ENCODE measurements at places on chromosomes 2 and 18.
A peak's percentile ranks its signal among the peaks of the same experiment; 100 is the strongest.

DNA sequence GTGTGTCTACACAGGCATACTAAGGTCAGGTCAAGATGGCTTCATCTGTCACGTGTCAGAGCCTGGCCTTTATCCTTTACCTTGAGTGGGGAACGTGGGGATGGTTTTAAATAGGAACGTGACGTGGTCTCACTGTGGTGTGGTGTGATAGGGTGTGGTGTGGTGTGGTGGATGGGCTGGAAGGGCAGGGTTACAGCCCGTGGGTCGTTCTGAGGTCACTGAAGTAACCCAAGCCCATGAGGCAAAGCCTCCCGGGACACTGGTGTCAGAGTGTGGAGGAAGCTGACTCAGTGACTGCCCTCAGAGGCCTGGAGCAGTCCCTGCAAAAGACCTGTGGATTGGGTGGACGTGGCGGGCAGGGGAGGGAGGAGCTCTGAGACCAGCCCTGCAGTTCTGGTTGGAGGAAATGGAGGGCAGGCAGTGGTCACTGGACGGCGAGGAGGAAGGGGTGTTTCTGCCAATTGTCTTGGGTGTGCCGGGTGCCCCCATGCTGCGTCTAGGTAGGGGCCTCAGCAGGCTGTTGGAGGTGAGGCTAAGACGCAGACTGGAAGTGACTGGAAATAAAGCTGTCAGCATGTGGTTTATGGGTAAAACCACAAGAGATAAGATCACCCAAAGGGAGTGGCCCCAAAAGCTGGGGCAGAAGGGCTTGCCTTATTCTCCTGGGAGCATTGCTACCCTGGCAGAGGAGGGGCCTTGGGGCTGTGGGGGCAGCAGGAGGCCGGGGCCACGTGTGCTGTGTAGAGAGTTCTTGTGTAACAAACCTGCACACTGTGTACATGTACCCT lies 84.8 kb downstream of the SH3RF3 start:
- DNase-seq: no peak

- no peak for DNase-seq
Observed at GRCh38 chr2:161533218-161533617, 91.0 kb upstream of the SLC4A10 start.

- DNase-seq: no peak
Observed at GRCh38 chr2:55999790-56000189, 76.2 kb upstream of the EFEMP1 start.

- DNase-seq: no peak
Observed at GRCh38 chr2:74053959-74054715, 69.4 kb downstream of the TET3 start.

DNA sequence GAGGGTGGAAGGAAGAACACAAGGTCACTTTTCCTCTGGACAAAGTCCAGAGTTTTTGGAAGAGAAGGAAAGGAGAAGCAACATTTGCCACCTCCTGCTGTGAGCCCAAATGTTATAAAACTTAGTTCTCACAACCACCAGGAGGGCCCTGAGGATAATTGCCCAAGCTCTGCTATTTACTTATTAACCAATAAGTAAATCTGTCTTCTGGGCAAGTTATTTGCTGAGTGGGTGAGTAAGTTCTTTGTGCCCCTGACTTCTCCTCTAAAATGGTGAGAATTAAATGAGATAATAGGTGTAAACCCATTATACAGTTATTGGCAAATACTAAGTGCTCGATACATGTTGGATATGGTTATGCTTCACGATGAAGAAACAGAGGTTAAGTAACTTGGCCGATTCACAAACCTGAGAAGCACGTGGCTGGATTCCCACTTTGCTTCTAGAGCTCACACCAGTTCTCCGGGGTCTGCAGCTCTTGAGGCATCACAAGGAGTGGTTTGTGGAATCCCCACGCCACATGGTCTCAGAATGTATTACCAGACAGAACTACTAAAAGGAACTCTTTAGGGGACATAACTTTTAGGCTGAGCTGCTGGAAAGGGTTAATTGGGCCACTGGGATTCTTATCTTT lies 164.1 kb downstream of the MYCN start:
- no peak for DNase-seq

- no peak for DNase-seq
Observed at GRCh38 chr2:174122185-174122584, 126.1 kb downstream of the OLA1 start.

DNA sequence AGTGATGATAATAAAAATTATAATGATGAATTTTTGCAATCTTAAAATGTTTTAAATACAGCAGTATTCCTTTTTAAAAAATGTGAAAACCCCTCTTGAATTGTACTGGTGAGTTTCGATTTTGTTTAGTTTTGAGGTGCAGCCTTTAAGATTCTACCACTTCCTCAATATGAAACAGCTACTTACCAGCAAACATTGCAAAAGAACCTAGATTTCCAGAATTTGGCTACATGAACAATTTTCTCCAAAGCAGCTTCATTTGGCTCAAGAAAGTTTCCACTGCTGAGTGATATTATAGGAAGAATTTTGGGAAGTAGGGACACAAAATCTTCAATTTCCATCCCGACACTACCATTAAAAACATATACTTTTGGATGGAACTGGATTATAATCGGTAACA lies 12.0 kb downstream of the TCF4 start:
- no peak for DNase-seq

- DNase-seq: peak; percentile 49
Observed at GRCh38 chr2:66839551-66840320, 404.8 kb downstream of the MEIS1 start.

- no peak for DNase-seq
Observed at GRCh38 chr2:12006850-12007249, 260.4 kb downstream of the LPIN1 start.

- no peak for DNase-seq
Observed at GRCh38 chr2:132804051-132804450, 134.0 kb upstream of the LYPD1 start.

GRCh38 chr2:52210161-52210560 lies 1178.2 kb upstream of the NRXN1 start:
- no peak for DNase-seq

Data from right lung (tissue), 10 donors.